NCI-H1694 treated with DMSO at 0.1 percent for 48 hours (cell line): ENCODE measurements at places on chromosomes 16 and 17.

GRCh38 chr17:76271669-76272540, 6.8 kb downstream of the UBALD2 start:
- DNase-seq, result no peak

DNA sequence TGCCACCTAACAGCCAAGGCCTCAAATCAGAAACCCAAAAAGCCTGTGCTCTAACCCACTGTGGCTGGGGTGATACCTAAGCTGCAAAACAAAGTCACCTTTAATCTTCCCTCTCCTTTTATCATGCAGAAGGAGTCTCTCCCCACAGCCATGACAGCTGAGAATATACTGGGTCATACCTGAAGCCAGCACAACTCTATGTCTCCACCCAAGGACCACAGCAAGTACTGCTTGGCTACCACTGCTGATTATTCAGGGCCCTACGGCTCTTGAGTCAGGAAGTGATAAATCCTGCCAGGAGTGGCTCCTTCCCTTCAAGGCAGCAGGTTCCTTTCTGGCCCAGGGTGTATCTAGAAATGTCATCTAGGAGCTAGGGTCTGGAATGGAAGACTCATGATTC, 151.5 kb upstream of the TOM1L1 start:
- no peak for DNase-seq

- DNase-seq, result no peak
Measured at GRCh38 chr16:11329071-11329491, 16.2 kb upstream of the RMI2 start.

- peak; percentile 36 for DNase-seq
Measured at GRCh38 chr16:58661199-58661830, 23.3 kb downstream of the SLC38A7 start.

DNA sequence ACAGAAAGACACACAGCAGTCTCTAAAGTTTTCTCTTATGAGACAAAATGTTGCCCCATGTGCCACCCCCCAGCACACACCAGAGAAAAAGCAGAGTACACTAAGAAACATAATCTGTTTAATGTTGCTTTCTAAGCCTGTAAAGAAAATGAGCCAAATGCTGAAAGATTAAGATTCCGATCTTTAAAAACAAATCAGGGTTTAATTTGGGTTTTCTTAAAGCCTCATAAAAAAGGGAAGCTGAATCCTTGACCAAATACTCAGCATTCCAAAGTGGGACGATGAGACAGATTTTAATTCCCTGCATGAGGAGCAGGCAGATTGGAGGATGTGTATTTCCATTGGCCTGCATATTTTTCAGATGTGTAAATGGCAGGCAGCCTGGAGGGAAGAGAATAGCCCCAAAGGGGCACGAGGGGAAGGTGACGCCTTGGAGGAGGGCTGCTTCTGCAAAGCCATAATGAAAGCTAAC, 118.4 kb downstream of the COPRS start:
- no peak for DNase-seq

DNA sequence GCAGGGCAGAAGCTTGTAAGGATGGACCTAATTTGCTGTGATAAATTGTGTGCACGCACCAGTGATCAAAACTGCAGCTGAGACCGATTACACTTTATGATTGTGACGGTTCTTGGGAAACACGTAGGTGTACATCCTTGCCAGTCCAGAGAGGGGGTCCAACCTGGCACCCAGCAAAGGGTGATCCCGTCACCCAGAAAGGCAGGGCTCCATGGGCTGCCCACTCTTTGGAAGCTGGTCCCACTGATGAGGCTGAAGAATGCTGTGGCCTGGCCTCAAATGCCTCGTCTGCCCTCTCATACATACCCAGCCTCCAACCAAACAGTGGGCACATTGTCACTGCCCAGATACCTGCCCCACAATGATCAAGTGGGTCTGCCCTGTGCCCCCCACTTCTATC, 132.0 kb downstream of the C16orf78 start:
- no peak for DNase-seq

DNA sequence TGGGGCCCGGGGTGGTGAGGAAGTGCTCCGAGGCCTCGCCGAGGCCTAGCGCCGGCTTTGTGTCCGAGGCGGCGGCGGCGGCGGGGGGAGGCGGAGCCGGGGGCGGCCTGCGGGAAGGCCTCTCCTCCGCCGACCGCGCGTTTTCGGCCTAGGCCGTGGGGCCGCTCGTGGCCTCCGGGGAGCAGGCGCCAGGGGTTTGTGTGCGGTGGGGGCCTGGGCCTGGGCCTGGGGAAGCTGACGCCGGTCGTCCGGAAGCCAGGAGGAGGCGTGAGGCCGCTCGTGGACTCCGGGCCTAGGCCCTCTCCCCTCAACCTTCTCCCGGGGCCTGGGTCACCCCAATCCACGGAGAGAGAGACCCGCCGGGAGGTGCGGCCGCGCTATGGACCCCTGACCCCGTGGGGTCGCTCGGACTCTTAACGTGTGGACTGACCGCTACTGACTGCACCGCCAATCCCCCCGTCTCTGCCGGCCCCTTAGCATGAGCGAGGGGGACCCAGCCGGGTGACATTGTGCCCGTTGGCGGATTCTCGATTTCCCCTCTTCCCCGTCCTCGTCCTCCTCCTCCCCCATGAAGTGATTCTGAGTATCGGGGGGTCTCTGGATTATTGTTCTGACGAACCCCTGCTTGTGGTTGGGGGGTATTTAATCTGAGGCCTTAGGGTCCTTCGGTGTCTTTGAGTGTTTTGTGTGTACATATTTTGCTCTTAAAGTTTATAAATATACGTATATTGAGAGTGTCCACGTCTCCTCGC, 660 bp downstream of the RBBP6 start:
- no peak for DNase-seq

DNA sequence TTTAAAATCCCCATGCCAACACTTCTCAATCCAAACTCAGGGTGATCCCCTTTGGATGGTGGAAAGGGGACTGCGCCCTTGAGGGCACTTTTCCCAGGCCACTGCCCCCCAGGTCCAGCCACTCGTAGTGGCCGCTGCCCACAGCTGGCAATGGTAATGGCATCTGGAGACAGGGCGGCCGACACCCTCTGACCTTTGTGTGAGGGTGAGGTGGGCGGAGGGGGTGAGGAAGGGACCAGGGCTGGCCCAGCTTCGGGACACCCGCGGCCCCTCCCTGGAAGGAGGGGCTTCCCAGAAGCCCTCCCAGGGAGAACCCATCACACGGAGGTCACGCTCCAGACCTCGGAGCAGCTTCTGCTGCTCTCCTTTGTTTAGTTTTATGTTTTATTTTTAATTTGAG, 289.7 kb downstream of the FOXL1 start:
- DNase-seq, result no peak

GRCh38 chr16:56351481-56351880, 73.9 kb downstream of the AMFR start:
- DNase-seq, result no peak

DNA sequence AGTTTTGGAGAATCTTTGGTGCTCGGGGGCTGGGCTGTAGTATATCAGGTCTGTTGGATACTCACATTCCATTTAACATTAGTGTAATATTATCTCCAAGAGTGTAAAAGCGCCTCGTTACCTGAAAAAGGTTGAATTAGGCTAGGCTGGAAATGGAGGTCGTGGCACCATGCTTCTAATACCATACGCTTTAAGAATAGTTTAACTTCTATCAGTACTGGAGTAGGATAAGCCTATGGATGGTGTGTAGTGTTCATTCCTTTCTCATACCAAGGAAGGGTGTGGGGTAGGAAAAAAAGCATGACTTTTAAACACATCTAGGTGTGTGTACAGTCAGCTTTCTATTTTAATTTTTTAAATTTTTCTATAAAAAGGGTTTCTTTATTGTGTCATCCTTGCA, 2.0 kb downstream of the SRCAP start:
- DNase-seq, result no peak

- no peak for DNase-seq
Measured at GRCh38 chr16:81318711-81319110, 3.9 kb downstream of the GAN start.

GRCh38 chr17:28193241-28193640, 125.8 kb upstream of the TMEM97 start:
- DNase-seq, result no peak

DNA sequence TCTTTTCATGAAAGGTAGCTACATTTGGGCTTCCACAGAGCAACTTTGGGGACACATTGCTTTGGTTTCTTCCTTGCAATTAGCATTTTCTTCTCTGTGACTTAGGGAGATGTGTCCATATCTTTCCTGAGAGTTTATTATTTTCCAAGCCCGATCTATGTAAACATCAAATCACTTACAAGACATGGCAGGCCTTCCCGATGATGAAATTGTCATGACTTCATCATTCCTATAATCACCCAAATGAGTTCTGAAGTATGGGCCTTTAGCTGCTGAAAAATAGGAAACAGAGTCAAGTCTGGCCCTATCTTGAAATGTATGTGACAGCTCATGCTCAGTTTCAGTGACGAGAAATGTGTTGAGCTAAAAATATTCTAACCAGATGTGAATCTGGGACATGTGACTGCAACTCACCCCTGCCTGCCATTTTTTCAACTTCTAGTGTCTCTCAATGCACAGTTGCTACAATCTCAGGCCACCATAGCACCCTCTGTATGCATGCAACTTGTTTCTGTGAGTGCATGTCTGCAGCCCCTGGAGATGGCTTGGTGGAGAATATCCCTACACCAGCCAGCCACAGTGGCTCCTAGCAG, 199.6 kb upstream of the MAF start:
- DNase-seq, result no peak

DNA sequence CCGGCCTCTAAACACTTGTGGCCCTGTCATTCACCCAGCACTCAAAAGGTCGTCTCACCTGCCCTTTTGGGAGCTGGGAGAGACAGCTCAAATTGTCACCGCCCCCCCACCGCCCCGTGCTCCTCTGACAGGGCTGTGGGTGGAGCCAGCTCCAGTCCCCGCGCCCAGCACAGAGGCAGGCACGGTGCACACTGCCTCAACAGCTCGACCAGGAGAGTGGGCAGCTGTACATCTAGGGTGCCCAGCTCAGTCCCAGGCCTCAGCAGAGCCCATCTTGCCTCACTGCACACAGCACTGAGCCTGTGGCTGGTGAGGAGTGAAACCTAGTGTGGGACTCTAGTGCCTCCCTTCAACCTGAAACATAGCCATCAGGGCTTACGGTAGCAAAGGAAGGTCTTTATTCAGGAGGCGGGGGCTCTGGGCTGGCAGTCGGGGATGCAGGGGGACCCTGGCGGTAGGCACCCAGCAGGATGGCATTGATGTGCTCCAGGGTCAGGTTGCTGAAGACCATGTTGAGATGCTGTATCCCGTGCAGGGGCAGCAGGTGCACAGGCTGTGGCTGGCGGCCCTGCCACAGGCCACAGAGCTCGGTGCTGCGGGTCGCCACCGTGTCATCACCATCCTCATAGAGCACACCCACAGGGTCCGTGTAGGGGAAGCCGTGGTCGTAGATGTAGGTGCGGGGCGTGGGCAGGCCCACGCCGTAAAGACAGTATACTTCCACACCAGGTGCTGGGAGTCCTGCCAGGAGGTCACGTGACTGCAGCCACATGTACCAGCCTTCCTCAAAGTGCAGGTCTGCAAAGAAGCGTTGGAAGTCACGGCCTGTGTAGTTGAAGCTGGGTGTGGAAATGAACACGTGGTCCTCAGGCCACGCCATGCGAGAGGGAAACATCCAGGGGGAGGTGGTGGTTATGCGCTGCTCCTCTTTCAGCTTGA, 3.1 kb upstream of the PSMB10 start:
- no peak for DNase-seq

GRCh38 chr17:81939881-81940385, 2.8 kb upstream of the PYCR1 start:
- DNase-seq, result no peak

DNA sequence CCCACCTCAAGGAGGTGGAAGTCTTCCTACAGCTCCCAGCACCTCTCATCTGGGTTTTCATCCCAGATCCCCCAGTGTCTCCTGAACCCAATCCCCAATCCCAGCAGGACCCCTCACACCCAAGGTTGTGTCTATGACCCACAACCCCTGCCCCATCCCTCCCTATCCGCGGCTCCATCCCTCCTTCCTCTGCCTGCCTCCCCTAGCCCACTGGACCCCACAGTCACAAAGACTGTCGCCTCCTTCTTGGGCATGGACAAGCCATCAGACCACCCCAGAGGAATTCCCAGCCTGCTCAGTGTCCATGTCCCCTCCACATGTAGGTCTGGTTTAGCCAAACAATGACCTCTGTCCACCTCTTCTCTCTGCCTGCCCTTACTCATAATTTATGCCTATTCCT, 12.3 kb downstream of the CES1 start:
- DNase-seq, result no peak

DNA sequence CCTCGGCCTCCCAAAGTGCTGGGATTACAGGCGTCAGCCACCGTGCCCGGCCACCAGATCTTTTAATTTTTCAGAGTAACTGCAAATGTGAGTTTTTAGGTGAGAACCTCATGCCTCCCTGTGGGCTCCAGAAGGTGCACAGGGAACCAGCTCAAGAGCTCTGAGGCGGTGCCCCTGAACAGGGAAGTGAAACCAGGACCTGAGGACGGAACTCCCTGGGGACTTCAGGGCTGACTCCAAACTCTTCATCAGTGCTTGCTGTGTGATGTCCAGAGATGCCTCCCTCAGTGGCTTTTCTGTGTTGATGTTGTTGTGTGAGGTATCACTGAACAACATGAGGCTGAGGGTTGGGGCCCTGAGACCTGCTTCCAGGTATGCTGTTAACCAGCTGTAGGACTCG, 23.8 kb downstream of the SLC12A3 start:
- DNase-seq, result no peak
